Effector CD8-positive, alpha-beta T cell (primary cell): ENCODE measurements at places on chromosomes 11 and 22.

GRCh38 chr11:23988381-23989006, 508.4 kb upstream of the LUZP2 start:
- no peak for DNase-seq

DNA sequence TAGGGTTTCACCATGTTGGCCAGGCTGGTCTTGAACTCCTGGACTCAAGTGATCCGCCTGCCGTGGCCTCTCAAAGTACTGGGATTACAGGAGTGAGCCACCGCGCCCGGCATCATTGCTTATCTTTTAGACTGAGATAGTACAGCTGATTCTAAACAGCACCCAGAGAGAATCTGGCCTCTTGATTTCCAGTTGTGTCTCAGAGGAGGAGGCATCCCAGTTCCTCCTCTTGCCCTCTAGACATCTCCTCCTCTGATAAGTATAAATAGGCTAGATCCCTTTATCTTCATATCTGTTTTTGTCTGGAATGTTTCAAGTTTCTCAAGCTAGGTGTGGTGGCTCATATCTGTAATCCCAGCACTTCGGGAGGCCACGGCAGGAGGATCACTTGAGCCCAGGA, 7.0 kb downstream of the MARK2 start:
- no peak for DNase-seq

DNA sequence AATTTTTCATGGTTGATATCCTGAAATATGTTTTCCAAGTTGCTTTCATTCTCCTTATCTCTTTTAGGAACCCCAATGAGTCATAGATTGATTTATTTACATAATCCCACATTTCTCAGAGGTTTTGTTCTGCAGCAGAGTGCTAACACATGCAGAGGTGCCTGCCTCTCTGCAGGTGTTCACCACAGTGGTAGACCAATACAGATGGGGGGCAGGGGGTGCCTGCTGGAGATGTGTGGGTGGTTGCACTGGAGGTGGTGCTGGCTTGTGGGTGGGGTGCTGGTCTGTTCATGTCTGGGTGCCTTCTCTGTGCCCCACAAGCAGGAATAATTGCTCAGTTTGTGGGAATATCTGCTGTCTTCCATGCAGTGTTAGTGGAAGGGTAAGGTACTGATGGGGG, 131.1 kb downstream of the JRKL start:
- DNase-seq, result no peak

GRCh38 chr11:42253156-42253555, 793.7 kb upstream of the LRRC4C start:
- no peak for DNase-seq

- no peak for DNase-seq
Observed at GRCh38 chr22:48701296-48702030, 1126.2 kb downstream of the BRD1 start.

DNA sequence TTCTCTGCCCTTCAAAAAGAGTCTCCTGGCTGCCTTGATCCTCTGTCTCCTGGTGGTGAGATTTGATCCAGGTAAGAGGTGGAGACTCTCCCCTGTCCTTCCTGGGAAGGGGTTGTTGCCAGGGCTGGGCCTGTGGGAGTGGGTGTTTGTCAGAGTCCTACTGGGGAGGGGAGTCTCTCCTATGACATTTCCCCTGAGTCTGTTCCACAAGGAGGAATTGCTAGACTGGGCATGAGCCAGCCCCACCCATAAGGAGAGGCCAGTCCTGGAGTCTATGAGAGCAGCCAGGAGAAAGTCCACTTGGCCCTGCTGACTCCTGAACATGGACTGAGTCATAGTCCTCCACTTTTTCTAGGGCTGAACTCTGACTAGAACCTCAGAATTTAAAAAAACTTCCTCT, 7.4 kb downstream of the PEX26 start:
- no peak for DNase-seq

GRCh38 chr11:44192017-44192385, 96.5 kb downstream of the EXT2 start:
- DNase-seq, result no peak

GRCh38 chr11:3700410-3700809, 29.2 kb upstream of the CHRNA10 start:
- no peak for DNase-seq

DNA sequence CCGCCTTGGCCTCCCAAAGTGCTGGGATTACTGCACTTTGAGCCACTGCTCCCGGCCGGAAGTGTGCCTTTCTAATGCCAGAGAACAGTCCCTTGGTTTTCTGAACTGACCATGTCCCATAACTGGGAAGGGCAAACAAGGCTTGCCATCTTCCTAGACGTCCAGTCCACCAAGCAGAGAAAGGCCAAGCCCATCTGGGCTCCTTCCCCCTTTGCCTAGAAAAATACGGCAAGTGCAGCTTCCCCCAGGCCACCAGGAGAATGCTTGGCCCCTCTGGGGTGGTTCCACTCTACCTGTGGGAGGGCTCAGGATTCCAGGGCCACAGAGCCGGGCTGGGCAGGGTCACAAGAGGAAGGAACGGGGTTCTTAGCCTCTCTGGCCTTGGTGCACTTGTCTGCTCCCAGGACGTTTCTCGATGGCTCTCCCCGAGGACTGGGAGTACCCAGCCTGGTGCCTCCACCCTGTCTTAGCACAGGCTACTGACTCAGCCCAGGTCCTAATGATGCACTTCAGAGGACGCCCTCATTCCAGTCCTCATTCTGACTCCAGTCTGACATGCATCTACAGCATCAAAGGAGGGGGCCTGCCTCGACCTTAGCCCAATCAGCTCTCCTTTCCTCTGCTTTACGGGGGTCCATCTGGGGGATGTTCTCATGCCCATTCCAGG, 1.2 kb downstream of the USP2 start:
- no peak for DNase-seq

DNA sequence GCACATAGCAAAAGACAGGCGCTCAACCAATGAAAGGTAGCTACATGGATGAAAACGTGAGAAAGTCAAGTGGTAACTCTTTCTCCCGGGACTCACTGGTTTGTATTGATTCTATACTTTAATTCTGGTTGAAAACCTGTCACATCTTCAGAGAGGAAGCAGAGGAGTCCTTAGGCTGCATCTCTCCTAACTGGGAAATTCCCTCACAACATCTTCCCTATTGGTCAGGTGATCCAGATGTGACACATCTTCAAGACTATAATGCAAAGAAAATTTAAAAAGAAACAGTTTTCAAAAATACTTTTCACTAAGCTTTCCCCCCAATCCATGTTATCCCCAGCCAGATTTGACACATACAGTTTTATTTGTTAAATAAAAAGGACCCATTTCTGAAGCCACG, 62.7 kb upstream of the RCN1 start:
- DNase-seq, result no peak

GRCh38 chr11:105693075-105693759, 83.3 kb downstream of the GRIA4 start:
- DNase-seq, result no peak

DNA sequence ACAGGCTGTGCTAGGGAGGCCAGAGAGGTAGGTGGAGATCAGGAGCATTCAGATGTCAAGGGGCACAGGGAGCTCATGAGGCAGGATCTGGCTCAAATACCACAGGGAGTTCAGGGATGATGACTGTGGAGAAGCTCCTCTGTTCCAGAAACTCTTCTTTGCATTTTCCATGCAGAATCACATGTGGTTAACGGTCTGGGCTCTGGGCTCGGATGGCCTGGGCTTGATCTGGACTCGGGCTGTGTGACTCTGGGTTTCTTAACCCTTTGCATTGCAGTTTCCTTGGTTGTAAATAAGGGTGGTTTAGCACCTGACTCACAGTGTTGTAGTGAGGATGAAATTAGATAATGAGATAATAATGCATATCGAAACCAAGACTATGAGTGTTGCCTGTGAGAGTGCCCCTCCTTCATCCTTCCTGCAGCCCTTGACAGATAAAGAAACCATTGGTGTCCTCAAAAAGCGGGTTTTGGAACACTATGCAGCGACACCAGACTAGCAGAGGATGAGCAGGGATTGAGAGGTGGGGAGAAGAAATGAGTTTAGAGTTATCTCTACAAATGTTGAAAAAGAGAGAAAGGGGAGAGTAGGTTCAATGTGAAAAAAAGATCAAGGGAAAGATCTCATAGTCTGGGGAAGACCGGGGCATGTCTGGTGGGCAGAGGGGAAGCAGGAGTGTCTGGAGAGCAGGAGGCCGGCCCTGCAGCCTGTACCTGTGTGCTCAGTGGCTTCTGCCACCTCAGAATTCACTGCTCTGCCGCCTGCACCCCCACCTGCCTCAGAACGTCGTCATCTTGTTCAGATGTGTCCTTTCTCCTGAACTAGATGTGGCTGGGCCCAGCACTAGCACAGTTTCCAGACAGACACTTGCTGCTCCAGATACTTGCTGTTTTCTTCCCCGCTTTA, 197.8 kb upstream of the SORL1-AS1 start:
- DNase-seq, result no peak

GRCh38 chr11:13339195-13340153, 61.9 kb downstream of the BMAL1 start:
- DNase-seq, result no peak

- peak; percentile 57 for DNase-seq
Observed at GRCh38 chr11:95067039-95067840, 521 bp downstream of the SRSF8 start.

DNA sequence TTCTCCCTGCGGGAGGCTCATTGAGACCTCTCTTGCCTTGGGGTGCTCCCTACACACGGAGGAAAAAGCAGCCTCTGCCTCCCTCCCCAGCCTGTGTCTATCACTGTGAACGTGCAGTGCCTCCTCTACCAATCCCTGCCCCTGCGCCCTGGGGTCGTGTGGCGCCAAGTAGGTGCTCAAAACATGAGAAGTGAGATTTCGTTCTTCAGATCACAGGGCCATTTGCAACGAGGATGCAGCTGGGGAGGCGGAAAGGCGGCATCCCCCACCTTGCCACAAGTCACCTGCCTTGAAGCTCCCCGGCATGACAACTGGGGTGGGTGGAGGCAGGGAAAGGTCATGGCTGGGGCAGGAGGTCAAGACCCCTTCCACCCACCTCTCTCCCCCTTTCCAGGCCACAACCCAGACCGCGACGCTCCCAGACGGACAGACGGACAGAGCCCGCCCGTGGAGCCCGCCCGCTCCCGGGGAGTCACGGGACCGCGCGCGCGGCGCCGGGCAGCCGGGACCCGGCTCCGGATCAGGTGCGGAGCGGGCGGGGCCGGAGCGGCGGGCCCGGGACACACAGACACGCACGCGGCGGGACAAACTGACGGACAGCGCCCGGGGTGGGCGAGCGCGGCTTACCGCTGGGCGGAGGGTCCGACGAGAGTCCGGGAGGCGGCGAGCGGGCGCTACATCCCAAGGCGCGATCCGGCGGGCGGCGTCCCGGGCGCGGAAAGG, 485 bp downstream of the KCNJ4 start:
- DNase-seq, result no peak

GRCh38 chr22:40486962-40487602, 116.7 kb downstream of the SGSM3 start:
- DNase-seq, result no peak
